ENCODE measurements at places on chromosomes 5 and 9.

DNA sequence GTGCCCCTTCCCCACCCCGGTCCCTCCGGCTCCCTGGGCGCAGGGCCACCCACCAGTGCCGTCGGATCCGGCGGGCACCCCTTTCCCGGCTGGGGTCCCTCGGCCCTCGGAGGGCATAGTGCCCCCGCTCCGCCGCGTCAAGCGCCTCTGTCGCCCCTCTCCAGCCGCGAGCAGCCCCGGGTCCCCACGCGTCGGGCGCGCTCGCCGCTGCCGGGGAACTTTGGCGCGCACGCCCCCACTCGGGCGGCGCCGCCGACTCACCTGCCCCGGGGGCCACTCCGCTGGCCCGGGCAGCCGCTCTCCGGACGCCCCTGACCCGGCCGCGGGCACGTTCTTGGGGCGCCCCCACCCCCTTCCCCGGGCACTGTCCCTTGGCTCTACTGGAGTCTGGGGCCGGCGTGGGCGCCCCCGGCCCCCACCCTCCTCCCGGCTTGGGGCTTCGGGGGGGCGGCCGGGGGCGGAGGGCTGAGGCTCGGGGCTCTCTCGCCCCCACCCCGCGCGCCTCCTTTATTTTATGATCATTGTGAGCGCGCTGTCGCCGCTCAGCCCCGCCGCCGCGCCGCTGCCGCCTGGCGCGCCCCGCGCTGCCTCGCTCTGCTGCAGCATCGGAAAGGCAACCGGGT, 1.1 kb upstream of the FAM78A start:
- peak; percentile 60 for DNase-seq

DNA sequence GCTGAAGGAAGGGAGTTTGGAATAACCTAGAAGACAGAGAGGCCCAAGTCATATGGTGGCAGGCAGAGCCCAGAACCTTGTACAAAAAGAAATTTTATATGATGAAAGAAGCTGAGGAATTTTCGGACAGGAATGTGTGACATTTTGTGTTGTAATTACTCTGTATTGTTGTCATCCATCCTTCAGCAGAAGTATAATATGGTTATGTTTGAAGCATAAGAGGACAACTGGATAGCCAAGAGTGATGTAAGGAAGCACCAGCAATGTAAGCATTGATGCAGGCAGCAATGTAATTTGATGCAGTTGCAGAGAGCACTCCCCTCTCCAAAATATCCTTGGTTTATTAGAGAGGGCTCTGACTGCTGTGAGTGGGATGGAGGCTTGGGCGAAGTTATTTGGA, 19.1 kb upstream of the SNX2 start:
- no peak for DNase-seq

GRCh38 chr9:28410411-28410810, 837.1 kb upstream of the C9orf72 start:
- DNase-seq = no peak

DNA sequence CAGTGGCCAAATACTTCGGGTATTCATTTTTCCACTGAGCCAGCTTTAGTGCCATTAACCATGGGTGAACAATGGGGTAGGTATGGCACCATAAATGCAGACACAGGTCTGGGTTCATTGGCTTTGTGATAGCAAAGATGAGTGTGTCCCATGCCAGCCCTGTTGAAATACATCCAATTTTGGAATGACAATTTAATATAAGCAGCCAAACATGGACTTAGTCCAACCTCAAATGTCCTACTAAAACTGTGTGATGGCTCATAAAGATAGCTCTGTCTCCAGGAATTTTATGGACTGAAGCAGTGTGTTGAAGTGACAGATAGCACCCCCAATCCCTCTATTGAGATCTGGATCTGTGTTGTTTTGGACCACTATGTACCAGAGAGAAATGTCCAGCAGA, 514.9 kb downstream of the RASEF start:
- no peak for DNase-seq

DNA sequence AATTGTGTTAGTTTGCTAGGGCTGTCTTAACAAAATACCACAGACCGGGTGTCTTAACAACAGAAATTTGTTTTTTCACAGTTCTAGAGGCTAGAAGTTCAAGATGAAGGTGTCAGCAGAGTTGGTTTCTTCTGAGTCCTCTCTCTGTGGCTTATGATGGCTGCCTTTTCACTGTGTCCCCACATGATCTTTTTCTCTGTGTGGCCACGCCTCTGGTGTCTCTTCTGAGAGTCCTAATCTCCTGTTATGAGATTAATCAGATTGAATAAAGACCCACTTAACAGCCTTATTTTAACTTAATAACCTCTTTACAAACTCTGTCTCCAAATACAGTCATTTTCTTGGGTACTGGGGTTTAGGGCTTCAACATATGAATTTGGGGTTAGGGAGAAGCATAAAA, 561.1 kb downstream of the NR2F1-AS1 start:
- DNase-seq = no peak

DNA sequence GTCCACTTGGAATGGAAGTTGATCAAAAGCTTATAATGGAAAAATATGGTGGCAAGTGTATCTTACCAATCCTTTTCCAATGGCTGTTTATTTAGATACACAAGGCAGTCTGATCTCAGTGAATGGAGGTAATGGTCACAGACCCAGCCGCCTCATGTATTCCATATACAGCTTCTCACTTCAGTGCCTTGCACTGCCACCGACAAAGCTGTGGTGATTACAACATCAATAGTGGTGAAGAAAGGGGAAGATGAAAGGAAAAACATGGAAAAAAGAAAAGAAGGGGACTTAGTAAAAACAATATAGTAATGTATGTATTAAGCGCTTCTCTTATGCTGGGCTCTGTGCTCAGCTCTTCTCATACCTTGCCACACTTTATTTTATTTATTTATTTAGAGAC, 297.3 kb upstream of the RASA1 start:
- DNase-seq = no peak

DNA sequence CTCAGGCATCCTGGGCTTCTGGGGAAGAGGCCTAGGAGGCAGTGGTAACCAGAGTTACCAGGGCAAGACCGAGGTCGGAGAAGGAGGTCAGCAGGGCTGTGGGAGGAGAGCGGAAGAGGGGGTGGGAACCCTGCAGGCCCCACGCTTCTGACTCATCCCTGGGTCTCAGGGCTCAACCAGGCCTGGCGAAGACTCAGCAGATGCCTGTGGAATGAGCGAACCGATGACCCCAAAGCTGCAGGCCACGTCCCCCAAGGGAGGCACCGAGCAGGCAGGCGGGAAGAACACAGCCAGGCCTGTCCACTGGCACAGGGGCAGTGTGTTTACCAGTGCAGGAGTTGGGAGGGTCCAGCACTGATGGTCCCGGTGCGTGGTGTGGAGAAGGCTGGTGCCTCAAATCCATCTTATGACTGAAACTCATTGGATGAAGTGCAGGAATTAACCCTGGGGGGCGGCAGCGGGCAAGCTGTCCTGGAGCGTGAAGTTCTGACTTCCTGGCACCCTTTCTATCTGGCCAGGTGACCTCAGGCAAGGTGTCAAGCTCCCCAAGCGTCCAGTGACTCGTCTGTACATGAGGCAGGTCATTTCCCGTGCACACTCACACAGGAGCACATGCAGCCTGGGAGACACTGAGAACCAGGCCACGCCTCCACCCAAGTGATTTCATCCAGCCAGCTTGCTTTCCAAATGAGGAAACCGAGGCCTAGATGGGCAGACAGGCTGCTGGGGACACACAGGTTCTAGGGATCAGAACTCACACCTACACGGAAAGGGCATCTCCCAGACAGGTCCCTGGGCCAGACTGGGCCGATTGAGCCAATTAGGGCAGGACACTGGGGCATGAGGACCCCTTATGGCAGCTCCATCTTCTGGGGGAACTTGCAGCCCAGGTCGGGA, 69.1 kb downstream of the ADAMTS2 start:
- no peak for DNase-seq

DNA sequence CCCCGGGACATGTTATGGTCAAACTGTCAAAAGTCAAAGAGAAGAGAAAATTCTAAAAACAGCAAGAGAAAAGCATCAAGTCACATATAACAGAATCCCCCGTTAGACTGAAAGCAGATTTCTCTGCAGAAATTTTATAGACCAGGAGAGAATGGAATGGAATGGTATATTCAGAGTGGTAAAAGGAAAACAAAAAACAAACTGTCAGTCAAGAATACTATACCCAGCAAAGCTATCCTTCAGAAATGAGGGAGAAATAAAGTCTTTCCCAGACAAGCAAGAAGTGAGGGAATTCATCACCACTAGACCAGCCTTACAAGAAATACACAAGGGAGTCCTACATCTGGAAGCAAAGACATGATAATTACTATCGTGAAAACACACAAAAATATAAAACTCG, 208.0 kb downstream of the CACNA1B start:
- no peak for DNase-seq

DNA sequence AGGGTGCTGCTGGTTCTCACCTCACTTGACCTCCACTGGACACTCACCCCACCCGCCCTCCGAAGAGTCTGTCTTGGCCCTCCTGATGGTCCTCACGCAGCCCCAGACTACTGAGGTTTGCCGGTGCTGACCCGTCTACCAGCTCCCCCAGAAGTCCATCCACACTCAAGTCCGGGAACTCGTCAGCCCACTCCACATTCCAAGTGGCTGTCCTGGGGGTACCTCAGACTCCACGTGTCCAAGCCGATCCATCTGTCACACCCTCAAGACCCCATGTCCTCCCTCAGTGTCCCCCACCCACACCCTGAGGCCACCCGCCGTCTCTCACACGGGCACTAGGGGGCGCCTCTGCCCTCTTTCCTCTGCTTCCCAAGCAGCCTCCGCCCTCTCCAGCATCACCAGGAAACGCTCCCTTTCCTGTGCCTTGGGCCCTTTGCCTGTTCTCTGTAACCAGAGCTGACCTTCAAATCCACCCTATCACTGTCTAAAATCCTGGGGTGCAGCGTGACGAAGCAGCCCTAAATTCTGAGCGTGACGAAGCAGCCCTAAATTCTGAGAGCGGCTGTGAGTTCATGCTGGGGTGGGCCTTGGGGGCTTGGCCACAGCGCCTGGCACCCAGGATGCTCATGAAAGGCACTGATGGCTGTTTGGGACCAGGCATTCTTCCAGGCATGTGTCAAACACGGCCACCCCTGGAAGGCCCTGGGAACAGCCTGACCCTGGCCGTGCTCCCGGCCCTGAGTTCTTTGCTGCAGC, 95.7 kb downstream of the KCNT1 start:
- DNase-seq = peak; percentile 28

DNA sequence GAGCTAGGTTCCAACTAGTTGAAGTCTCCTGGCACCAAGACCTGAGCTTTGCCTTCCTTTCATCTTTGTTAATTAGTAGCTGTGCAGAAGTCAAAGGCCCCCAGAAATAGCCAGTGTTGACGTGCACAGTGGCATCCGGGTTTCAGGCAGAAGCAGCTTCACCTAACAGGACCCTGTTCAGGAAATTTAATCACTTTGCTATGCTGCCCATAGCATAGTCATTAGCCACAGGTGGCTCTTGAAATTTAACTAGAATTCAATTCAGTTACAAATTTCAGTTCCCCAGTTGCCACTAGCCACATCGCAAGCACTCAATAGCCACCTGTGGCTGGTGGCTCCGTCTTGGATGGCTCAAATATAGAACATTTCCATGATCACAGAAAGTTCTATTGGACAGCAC, 179.1 kb downstream of the GOLPH3 start:
- DNase-seq = no peak

DNA sequence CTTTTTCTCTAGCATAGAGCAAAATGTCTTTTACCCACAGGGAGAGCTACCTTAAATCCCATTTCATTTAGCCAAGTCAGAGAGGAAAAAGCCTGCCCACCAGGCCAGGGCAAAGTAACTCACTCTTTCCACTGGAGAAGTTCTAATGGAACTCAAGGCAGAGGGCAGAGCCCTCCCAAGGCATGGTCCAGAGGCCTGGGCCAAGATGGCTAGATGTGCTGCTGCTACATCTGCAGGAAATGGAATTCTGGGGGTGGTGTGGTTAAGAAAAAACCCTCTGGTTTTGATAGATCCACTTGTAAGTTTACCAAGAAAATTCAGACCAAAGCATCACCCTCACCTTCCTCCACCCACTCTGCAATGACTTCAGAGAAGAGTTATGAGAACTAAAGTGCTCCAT, 37.3 kb downstream of the CSF2 start:
- no peak for DNase-seq

GRCh38 chr9:120689860-120690259, 24.4 kb downstream of the MEGF9 start:
- DNase-seq = no peak

DNA sequence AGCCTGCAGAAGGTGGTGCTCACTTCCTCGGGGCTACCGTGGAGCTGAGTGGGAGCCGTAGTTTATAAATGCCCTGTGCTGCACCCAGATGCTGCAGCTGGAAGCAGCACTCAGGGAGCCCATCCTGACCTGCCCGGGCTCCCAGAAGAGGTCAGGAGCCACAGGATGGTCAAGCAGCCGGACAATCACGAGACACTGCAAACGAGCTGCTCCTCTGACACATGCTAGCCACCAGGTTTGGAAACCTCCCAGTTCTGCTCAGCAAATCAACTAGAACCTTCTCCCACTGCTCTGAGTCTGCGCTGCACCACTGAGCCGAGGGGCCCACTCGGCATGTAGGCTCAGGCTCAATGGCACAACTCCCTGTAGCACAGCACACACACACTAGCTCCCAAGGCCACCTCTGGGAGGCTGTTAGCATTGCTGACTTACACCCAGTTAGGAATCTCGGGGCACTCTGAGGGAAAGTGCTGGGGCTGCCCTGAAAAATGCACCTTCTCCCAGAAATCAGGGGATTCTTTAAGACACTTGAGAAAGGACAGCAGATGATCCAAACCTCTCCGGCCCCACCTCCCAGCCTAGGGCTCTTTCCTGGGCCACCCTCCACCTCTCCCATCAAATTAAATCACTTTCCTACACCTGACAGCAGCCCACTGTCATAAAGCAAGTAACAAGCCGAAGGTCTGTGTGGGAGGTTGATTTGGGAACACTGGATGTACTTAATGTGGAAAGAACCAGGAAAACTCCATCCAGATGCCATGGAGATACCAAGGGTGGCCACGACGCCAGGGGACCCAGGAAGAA, 59.1 kb downstream of the PSMB7 start:
- DNase-seq = no peak

GRCh38 chr9:37377688-37378612, 44.5 kb upstream of the GRHPR start:
- no peak for DNase-seq

- DNase-seq = no peak
Measured at GRCh38 chr9:38090170-38090569, 21.1 kb upstream of the SHB start.

DNA sequence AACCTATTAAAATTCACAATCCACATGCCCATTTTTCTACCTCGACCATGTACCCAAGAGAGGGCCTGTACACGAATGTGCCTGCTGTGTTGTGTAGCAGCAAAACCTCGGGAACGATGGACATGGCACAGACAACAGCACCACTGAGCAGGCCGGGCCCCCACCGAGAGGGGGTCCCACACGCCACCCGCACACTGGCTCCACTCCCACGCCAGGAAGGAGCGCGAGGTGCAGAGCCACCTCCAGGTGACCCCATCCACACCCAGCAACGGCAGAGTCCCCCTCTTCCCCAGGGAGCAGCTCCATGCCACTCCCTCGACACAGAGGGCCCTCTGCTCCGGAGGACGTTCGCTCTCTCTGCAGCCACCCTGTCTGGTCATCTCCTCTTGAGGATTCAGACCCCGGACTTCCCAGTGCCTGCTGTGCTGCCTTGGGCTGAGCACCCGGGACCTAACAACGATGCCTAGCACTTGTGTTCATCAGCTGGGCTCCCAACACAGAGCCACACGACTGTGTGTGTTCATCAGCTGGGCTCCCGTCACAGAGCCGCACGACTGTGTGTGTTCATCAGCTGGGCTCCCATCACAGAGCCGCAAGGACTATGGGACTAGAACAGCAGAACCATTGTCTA, 25.3 kb upstream of the ADAMTS2 start:
- no peak for DNase-seq

Data from activated T-cell treated with anti-CD3 and anti-CD28 coated beads, Interleukin-2, amount 50 U/mL, for 1 hour (primary cell).